BJ (cell line): ENCODE measurements at places on chromosomes 3 and 15. TPM values are rescaled to one million over a fixed set of nuclear protein-coding genes. Genes with fewer than 3 reads are reported as not detected.

The IL5RA gene
- not detected in 2 replicates for polyA plus RNA-seq

The CTDSPL gene
- 43.0 and 45.2 TPM in 2 replicates for polyA plus RNA-seq

The MESP1 gene
- 0.20 and 0.49 TPM in 2 replicates for polyA plus RNA-seq

The ITGA11 gene
- 47.2 and 72.7 TPM in 2 replicates for polyA plus RNA-seq

The LDHAL6B gene
- polyA plus RNA-seq = not detected in 2 replicates

The NOX5 gene
- 0.50 and 0.86 TPM in 2 replicates for polyA plus RNA-seq

The GRK7 gene
- not detected in 2 replicates for polyA plus RNA-seq

The SCN5A gene
- 0.33 and 0.74 TPM in 2 replicates for polyA plus RNA-seq

The MRPS22 gene
- 38.2 and 58.3 TPM in 2 replicates for polyA plus RNA-seq

The EFHB gene
- polyA plus RNA-seq = 0.29 and 0.42 TPM in 2 replicates

The SYNPR gene
- polyA plus RNA-seq = not detected in 2 replicates

The CD276 gene
- polyA plus RNA-seq = 61.9 and 107 TPM in 2 replicates

The CYP8B1 gene
- polyA plus RNA-seq = not detected in 2 replicates

The MYLK gene
- 407 and 734 TPM in 2 replicates for polyA plus RNA-seq

The NKIRAS1 gene
- 5.1 and 11.8 TPM in 2 replicates for polyA plus RNA-seq

The CLSTN2 gene
- polyA plus RNA-seq = 1.4 and 1.8 TPM in 2 replicates

The PEX11A gene
- 8.5 and 8.9 TPM in 2 replicates for polyA plus RNA-seq

The TLR9 gene
- polyA plus RNA-seq = 0.07 TPM in 1 of 2 replicates, not detected in the other

The GRIP2 gene
- 0.18 and 0.45 TPM in 2 replicates for polyA plus RNA-seq

The C15orf40 gene
- polyA plus RNA-seq = 17.9 and 21.1 TPM in 2 replicates

The IMPDH2 gene
- polyA plus RNA-seq = 280 and 395 TPM in 2 replicates

The GPR171 gene
- not detected in 2 replicates for polyA plus RNA-seq
